ENCODE measurements at places on chromosomes 1 and 21.

GRCh38 chr1:45840704-45841103, 37.3 kb downstream of the MAST2 start:
- DNase-seq, result no peak

- DNase-seq, result no peak
Observed at GRCh38 chr1:62139410-62139809, 55.2 kb upstream of the L1TD1 start.

- peak; percentile 53 for DNase-seq
Observed at GRCh38 chr1:29120947-29121485, 2.7 kb downstream of the TMEM200B start.

GRCh38 chr1:61337441-61337951, 255.1 kb downstream of the NFIA start:
- DNase-seq, result no peak

- DNase-seq, result no peak
Observed at GRCh38 chr1:220784751-220785150, 2.0 kb upstream of the MTARC1 start.

- DNase-seq, result peak; percentile 31
Observed at GRCh38 chr1:227729881-227730629, 5.0 kb downstream of the JMJD4 start.

- DNase-seq, result no peak
Observed at GRCh38 chr21:18603261-18603660, 199.7 kb upstream of the TMPRSS15 start.

DNA sequence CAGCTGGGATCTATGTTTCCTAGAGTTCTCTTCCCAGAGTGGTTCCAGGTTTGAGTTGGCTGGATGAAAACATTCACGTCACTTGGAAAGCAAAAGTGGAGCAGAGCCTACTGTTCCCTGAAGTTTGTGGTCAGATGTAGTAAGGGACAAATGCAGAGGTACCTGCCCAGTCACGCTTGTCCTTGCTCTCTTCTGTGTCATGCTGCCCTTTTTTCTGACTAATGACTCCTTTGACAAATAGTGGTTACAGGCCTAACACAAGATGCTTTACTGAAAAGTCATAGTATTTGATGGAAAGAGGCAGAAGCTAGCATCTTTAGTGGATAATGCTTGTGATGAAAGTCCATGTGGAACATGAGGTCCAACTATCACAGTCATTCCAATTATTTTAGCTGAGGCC, 881.4 kb upstream of the B3GALT2 start:
- DNase-seq, result no peak

- no peak for DNase-seq
Observed at GRCh38 chr1:115179397-115180079, 90.2 kb upstream of the TSPAN2 start.

DNA sequence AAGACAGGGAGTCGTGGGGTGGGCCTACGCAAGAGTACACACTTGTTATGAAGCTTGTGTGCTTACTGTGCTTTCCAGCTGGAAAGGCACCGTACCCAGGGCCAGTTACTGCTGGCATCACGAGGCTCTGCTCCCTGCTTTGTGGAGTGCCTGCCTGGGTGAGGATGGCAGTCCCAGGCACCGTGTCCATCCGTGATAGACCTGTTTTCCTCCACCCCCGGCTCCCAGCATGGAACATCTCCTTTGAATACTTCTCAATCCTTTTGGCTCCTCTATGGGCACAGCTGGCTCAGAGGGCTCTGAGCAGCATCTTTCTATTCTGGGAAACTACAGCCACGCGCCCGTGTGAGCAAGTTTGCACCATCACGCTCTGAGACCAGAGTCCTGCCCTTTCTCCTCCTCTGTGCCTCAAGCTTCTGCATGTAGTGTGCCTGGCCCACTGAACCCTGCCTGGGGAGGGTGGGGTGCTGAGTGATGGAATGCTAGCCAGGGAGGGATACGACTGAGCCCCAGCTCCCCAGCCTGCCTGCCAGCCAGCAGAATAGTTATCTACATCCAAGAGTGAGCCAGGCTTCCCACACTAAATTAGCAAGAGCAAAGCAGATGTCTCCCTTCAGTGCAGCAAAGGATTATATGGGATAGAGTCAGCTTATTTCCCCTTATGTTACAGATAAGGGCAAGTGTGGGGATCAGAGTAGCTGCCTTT, 7.1 kb upstream of the TNR start:
- no peak for DNase-seq

- DNase-seq, result peak; percentile 26
Observed at GRCh38 chr1:156245451-156246232, 2.2 kb downstream of the PAQR6 start.

- no peak for DNase-seq
Observed at GRCh38 chr21:32422064-32422463, 9.6 kb downstream of the EVA1C start.

GRCh38 chr1:21626921-21627339, 42.2 kb downstream of the RAP1GAP start:
- DNase-seq, result no peak

GRCh38 chr1:198771563-198772153, 132.8 kb downstream of the PTPRC start:
- DNase-seq, result peak; percentile 37

- no peak for DNase-seq
Observed at GRCh38 chr1:47978486-47978885, 18.7 kb downstream of the TRABD2B start.

GRCh38 chr1:48246727-48247126, 24.2 kb downstream of the SLC5A9 start:
- DNase-seq, result peak; percentile 1
